ENCODE measurements at places on chromosomes 2 and 18.

- DNase-seq = no peak
These were observed 167.8 kb downstream of the PMAIP1 start for GRCh38 chr18:60067426-60068210.

DNA sequence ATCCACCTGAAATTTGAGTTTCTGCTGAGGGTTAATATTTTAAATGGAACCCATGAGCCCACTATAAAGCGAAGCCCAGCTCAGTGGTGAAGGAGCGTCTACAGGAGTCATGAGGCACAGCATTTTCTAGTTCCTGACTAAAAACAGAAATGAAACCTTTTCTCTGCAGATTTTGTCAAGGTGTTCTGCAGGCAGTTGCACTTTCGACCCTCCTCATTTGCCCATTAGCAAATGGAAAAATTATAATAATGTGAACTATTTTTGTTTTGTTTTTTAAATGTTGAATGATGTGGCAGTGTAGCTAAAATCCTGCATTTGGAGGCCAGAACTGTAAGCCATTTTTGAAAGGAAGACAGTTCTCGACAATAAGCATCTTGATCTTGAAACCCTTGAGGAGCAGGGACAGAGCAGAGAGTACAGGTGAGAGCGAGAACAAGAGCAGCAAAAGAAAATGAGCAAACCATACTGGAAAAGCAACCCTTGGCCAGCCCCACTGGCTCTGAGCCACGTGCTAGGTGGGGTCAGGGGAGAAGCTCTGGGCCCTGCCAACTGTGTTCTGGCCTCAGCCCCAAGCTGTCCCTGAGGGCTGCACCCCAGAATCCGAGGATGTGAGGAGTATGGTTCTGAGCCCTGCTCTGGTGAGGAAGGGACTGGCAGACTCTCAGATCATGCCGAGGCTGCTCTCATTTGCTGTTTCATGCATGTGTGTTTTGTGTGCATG lies 26.4 kb upstream of the COPS8 start:
- DNase-seq = no peak

DNA sequence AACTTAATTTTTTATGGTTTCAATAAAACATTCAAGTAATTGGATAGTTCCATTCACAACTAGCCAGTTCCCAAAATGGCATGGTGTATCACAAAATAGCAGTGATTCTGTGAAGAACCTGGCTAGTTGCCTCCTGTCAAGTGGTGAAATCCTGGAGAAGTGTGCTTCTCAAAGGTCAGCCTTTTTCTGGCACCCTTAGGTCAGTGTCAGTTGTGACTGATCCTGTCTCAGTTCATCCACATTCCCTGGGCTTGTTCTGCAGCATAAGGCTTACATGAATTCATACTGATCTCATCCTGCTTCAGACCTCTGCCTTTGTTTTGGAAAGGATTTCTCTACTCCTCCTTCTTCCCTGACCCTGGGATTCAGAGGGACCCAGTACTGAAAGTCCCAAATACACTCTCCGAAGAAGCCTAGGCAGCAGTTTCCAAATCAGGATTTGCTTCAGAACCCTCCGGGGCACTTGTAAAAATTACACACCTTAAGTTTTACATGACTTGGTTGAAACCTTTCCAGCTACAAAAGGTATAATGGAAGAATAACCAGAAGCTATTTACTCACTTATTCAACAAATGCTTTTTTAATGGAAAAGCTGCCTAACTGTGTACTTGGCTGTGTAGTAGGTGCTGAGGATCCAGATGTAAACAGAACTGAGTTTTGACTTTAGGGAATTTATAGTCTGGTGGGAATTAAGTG lies 11.0 kb downstream of the MAP3K20 start:
- no peak for DNase-seq

- no peak for DNase-seq
These were observed 82.5 kb downstream of the TCF7L1 start for GRCh38 chr2:85215448-85216401.

DNA sequence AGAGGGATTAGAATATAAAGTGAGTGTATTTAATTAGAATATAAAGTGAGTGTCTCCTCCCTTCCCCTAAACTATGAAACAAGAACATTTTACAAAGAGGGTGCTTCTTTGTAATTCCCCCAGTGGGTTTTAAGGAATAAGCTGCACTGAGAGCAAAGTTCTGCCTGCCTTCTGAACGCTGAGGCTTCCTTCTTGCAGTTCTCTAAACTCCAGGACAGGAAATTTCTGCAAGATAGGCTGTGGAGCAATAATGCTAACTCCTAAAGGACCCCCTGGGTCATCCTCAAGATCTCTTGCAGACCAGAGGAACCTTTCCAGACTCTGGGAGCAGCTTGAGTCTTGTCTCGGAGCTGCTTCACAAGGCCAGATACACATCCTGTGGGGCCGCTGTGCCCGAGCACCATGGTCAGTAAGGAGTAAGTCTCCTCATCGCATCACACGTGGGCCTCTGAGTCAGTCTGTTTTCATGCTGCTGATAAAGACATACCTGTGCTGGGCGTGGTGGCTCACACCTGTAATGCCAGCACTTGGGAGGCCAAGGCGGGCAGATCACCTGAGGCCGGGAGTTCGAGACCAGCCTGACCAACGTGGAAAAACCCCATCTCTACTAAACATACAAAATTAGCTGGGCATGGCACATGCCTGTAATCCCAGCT lies 87.5 kb upstream of the KCNE4 start:
- DNase-seq = no peak

All from SIG-M5 (cell line).